ENCODE measurements at places on chromosomes 2 and 18.

GRCh38 chr2:168211664-168212163 lies 35.7 kb downstream of the STK39 start:
- DNase-seq = no peak

GRCh38 chr2:85611705-85612587 lies at the start of gene C2orf68:
TSS of gene C2orf68 (minus strand) at chr2:85612066. CDS start at chr2:85611984, 82 bp downstream.
- peak; percentile 74 for DNase-seq

DNA sequence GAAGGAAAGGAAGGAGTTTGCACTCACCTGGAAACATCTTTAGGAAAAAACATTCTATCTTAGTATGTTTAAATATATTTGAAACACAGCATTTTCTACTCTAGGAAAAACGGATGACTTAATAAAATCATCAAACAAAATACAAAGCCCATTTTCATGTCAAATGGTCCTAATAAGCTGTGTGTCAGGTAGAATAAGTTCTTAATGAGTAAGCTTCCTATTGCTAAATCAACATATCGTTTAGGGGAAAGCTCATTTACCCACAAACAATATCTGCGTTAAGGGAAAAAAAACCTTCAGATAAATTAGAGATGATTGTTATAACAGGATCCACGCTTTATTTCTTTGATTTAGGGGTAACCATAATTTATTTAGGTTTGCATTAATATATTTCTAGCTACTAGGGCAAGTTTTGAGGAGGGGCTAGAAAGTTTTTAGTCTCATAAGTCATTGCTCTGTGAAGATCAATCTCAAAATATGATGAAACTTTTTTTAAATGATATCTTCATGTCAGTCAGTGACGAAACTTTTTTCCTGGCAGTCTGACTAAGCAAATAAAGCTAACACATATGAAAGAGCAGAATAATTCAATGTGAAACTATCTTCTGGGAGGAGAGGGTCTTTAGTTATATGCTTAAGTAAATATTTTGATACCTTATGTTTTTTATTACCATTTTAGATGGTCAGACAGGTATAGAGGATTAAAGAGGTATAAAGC lies 147.1 kb downstream of the WDSUB1 start:
- no peak for DNase-seq

GRCh38 chr2:8457092-8457481 lies 224.8 kb upstream of the ID2 start:
- DNase-seq = no peak

GRCh38 chr18:3660739-3661515 lies 211.0 kb downstream of the TGIF1 start:
- DNase-seq = no peak

GRCh38 chr2:144215701-144216675 lies 303.9 kb downstream of the ZEB2 start:
- DNase-seq = no peak

- DNase-seq = peak; percentile 74
Observed at GRCh38 chr2:33158482-33159003, 211.8 kb downstream of the LTBP1 start.

Data from stromal cell of bone marrow (primary cell).